ENCODE measurements at places on chromosomes 11 and 22.

GRCh38 chr11:96279018-96279895 is 63.7 kb downstream of the MAML2 start:
- DNase-seq, result no peak

- no peak for DNase-seq
These were observed 51.2 kb upstream of the ELF5 start for GRCh38 chr11:34564807-34565241.

DNA sequence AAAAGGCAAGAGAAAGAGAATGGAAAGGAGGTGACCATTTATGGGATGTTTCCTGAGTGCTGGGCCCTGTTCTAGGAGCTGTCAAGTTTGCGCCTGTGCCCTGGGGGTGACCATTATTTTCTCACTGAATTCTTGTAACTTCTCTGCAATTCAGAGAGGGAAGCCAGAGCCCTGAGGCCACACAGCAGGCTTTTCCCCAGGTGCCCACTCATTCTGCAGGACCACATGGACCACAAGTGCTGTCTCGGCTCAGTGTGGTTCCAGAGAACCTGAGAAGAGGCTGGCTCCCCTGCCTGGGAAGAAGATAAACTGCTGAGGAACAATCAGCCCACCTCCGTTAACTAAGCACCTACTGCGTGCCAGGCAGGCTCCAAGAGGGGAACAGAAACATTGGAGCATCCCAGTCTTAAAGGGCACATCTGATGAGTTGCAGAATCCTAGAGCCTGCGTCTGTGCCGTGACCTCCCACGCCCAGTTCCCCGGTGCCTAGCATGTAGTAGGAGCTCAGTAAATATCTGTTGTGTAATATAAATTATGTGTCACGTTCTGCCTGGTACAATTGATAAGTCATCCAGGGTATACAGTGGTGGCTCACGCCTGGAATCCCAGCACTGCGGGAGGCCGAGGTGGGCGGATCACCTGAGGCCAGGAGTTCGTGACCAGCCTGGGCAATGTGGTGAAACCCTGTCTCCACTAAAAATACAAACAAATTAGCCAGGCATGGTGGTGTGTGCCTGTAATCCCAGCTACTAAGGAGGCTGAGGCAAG is 31.6 kb upstream of the CRYBB3 start:
- no peak for DNase-seq

DNA sequence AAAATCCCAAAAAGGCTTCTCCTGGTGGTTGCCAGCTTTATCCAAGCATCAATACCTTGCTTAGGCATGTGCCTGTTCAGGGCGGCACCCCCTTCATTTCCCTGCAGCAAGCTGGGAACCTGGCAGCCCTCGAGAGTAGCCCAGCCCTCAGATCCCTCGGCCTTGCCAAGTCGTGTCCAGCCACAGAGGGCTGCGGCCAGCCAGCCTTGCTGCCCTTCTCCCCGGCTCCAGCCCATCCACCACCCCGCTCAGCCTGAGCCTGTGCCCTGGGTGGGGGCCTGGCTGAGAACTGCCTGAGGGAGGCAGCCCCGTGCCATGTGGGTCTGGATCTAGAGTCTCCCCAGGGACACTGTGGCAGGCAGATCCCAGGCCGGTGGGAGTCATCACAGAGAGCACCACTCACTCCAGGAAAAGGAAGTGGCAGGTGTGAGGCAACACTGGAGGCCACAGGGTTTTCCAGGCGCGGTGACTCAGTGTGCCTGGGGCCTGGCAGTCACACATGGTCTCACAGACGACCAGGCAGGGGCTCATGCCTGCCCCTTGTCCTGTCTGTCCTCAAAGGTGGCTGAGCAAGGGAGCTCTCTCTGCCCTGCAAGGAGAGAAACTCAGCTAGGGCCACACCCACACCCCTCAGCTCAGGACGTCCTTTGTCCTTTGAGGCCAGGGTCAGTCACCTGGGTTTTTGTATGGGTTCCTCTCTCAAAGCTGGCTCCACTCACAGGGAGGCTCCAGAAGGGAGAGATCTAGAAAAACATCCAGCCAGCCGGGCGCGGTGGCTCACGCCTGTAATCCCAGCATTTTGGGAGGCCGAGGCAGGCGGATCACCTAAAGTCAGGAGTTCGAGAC is 12.2 kb upstream of the CDC42BPG start:
- DNase-seq, result peak; percentile 81

DNA sequence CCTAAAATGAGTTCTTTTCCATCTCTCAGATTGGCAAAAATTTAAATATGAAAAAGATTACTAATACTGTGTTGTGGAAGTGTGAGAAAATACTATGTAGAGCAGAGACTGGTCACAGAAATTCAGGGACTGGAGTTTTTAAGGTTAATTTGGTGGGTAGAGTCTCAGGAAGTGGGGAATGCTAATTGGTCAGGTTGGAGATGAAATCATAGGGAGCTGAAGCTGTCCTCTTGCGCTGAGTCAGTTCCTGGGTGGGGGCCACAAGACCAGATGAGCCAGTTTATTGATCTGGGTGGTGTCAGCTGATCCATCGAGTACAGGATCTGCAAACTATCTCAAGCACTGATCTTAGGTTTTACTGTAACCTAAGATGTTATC is 29.4 kb upstream of the TMEM86A start:
- DNase-seq, result no peak

DNA sequence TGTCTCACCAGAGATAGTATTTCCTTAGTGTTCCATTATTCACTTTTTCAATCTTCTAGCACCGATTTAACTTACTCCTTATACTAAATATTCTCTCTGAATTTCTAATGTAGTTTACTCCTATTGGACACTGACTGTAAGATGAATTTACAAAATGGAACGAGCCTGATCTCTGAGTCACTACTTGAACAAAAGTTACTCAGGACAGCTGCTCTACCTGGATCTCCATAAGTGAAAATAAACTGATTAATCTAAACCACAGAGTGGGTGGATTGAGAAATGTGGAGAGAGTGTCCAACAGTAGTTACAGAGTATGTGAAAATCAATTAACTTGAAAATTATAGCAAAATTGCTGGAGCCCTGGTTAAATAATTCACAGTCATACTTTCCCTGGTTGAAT is 141.7 kb upstream of the CHORDC1 start:
- DNase-seq, result no peak

DNA sequence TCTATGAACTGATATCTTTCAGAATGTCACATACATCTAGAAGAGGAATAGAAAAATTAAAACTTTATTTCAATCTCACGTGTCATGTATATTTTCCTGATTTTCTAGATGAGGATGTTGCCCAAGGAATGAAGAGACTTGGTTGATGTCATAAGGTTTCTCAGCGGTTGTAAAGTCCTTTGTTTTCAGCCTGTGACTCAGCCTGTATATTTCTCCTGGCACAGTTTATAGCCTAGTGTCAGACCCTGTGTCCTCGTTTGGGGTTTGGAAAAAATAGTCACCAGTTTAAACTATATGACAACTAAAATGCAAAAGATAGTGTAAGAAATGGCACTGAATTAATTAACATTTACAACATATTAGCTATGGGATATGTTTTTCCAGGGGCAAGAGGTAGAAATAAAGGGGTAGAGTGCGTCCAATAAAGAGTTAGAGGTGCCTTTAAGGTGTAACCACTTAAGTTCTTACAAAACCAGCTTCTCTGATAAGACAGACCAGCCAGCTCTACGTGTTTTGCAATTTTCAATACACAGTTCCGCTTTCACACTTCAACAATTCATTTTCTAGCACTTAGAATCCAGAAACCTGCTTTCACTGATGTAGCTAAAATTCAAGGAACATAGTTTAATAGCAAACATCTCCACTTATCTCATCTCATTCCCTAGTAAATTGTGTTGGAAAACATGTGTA is 1432.6 kb upstream of the TENM4 start:
- no peak for DNase-seq

GRCh38 chr11:61049063-61049377 is 53.3 kb upstream of the CD5 start:
- DNase-seq, result no peak

DNA sequence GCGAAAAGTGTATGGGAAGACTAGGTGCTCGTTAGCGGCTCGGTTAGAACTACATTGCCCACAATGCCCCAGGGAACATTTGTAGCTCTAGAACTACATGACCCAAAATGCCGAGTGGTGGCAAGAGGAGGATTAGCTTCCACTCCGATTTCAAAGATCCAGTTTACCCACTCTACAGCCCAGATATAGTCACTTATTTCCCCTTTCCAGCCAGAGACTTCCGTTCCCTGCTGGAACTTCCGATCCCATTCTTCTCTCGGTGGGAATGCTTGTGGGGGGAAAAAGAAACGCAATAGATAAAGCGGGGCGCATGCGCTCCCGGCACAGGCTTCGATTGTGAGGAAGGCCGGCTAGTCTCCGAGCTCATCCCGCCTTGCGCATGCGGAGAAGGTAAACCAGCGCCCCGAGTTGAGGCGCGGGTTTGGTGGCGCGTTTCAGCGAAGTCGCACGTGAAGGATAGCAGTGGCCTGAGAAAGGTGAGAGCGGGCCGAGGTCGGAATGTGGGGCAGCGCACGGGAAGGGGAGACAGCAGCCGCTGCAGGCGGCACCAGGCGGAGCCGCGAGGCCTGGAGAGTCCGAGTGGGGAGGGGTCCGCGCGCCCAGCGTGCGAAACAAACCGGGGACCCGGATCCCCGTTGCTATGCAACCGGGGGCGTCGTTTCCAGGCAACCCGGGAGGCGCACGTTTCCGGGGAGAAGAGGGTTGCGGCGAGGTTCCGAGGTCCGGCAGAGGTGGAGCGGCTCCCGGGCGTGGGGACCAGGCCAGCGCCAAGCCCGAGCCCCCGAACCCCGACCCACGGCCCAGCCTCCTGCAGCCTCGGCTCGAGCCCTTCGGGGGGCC is at the start of gene TMEM109:
Gene TMEM109 (plus strand): TSS at position 366 of the 840 bp plus-strand sequence. CDS start 5,536 bp downstream, outside the sequence.
- peak; percentile 60 for DNase-seq

DNA sequence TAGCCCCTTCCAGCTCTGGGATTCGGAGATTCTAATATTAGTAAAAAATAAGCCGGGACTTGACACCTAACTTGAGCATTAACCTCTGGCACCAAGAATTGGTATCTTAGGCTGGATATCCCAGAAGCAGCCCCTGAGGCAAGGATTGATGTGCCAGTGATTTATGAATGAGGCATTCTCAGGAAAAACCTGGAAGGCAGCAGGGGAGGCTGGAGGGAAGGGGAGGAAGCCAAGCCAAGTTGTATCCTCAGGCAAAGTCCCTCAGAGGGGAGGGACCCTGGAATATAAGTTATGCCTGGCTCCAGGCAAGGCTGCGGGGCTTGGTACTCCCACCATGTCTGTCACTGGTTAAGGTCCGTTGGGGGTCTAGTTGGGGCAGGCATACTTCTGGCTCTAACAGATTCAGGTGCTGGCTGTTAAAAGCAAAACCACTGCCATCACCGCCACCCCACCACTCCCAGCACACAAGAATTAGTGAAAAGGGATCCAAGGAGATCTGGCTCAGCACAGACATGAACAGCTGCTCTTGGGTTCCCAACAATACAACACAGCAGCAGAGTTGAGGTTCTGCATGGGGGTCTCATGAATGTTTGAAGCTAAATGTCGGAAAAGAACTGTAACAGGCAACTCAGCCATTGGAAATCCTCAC is 29.8 kb downstream of the LMO2 start:
- DNase-seq, result no peak

DNA sequence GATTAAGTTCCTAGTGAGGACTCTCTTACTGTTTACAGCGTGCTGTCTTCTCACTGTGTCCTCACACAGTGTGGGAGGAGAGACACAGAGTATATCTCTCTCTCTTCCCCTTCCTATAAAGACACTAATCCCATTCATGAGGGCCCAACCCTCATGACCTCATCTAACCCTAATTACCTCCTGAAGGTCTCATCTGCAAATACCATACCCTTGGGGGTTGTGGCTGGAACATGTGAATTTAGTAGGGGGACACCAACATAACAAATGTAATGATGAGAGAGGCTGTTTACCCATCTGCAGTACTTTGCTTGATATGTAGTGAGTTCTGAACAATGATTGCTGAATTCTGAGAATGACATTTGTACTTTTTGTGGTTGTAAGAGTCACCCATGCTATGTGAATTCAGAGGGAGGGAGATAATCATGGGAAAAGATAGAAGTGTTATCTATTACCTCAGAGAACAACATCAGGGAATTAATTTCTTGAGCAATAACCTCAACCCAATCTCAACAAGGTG is 4.9 kb upstream of the OR52W1 start:
- DNase-seq, result no peak

DNA sequence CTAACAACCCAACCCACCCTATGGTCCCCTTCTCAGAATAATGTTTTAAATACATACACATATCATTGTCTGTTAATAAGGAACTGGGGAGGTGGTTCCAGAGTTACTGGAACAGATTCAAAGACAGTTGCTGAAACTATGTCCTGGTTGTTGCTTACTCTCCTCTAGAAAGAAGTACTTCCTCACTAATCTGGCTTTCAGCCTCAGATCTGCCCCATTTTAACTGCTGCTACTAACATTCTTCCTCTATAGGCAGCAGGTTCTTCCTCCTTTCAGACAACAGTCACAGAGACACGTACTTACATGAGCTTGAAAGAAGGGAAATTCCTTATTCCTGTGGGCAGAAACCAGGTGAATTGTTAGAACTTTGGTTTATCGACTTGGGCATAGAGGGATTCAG is 8.1 kb upstream of the NEU3 start:
- DNase-seq, result no peak

- no peak for DNase-seq
These were observed 43.8 kb upstream of the NECTIN1 start for GRCh38 chr11:119772641-119773415.

DNA sequence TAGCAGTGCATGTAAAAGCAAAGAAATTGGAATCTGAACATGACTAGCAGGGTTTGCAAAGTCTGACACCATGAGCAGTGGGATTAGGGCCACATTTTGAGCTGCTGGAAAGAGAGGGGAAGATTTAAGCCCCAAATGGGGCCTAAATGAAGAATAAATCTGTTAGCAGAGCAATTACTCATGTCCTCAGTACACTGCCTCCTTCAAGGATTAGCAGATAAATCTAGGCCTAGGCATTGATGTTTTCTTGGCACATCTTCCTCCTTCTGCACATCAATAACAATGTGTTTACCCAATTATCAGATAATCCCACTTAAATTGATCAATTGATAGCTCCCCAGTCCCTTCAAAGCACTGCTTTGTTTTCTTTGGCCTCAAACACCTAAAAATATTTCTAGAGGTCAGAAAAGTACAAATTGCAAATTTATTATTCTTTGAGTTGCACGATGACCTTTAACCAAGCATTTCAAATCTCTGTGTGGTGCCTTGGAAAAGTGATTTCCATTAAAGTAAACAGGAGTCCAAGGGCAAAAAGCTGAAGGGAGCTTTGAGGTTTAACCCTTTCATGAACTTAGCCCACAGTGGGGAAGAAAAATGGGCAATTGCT is 514.7 kb upstream of the CHORDC1 start:
- DNase-seq, result no peak

- DNase-seq, result no peak
These were observed 790 bp downstream of the IFITM5 start for GRCh38 chr11:298406-299065.

All from kidney epithelial cell (primary cell).